ENCODE measurements at places on chromosomes 12 and 14.

- DNase-seq = no peak
Observed at GRCh38 chr12:112973011-112973735, 5.1 kb upstream of the OAS2 start.

GRCh38 chr12:43891856-43892574 lies 56.1 kb downstream of the TMEM117 start:
- DNase-seq = no peak

GRCh38 chr12:90801776-90802175 lies 153.2 kb downstream of the CCER1 start:
- no peak for DNase-seq

DNA sequence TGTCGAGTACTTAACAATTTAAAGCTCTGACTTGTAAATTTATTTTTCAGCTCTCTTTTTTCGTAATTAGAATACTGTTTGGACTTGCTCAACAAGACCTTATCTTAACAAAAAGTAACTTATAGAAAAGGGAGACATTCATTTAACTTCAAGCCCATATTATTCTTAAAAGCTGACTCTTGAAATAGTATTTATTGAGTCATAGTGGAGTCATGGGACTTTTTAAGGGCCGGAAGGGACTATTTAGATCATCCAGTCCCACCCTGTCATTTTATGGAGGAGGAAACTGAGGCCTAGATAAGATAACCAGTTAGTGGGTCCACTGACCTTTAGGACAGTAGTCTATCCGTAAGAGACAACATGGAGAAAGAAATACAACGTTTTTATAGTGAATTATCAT lies 1.5 kb downstream of the RAP1B start:
- DNase-seq = no peak

DNA sequence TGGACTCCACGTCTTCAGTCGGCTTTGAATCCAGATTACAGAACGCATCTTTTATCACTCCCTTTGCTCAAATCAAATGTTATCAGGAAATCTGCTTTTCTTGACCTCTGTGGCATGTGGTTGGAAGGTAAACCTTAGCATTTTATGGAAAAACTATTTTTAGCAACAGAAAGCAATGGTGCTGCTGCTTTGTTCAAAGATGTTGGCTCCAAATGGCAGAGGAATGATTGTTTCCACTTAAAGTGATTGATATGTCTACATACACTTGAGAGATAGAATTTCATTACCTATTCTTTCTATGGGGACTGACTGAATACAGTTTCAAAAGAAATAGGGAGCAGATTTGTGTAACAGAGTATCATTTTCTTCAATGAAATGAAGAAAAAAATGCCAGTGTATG lies 761.2 kb downstream of the NOVA1 start:
- DNase-seq = no peak

DNA sequence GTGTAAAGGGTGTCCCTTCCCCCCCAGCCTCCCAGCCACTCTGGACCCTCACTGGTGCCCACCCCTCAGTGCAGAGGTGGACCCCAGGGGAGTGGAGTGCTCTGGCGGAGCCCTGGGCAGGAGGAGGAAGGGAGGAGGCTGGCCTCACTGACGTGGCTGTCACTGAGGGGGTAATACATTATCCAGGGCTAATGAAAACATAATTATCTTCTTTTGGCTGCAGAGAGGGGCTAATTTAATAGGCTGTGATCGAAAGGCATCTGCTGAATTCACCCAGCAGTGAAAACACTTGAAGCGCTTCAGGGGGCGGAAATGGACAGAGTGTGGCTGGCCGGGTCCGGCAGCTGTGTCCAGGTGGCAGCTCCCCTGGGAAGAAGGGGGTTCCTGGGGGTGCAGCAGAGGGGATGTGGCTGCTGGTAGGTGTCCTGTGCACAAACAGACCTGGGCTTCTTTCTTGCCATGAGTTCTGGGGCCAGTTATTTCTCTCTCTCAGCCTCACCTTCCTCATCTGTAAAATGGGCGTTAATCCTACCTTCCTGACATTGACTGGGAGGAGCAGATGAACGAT lies 3.7 kb upstream of the NOS1 start:
- DNase-seq = no peak

- DNase-seq = peak; percentile 95
Observed at GRCh38 chr12:401235-402028, at the start of gene CCDC77. TSS of gene CCDC77 (plus strand) at chr12:401644. CDS start at chr12:409384, 7,740 bp downstream.

DNA sequence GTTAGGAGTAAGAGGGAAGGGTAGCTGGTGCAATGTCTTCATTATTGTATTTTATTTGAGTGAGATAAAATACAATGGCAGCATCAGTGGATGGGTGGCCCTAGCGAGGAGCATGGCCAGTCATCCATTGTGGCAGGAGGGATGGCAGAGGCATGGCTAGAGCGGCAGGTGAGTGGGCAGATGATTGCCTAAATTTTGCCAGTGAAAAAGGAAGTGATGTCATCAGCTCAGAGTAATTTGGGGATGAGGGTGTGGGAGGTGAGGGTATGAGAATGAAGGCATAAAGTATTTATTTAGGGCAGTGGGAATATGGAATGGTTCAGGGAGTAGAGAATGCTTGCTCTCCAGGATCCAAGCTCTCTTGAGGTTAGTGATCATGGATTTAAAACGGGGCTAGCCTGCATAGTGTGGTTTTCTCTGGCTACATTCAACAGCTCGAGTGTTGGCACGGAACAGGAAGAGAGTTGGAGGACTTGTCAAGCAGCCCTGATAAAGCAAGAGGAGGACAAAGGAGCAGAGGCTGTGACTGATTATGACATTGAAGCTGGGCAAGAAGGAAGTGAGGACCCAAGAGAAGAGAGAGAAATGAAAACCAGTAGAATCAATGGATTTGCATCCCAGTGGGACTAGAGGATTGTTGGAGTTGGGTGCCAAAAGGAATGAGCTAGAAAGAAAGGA lies 18.7 kb upstream of the SERPINA6 start:
- DNase-seq = no peak

DNA sequence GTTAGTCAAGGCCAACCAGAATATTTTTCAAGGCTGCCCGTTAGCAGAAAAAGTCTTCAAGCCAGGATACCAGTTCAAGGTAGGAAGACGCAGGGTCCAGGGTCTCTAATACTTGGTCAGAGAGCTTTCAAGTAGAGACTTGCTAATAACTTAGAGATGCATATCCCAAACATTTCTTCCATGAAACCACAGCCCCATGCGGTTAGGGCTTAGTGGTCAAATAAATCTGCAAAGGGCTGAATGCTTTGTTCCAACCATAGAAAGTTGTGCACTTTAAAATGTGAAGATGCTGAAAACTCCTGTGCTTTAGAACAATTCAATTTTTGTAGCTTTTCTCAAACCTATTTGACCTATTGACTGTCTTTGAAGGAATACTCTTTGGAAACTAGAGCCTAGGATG lies 208.9 kb downstream of the PIK3C2G start:
- DNase-seq = no peak

- DNase-seq = no peak
Observed at GRCh38 chr14:38366374-38366773, 110.5 kb upstream of the CLEC14A start.

GRCh38 chr12:46609273-46609623 lies 216.5 kb downstream of the SLC38A4 start:
- DNase-seq = no peak

- DNase-seq = peak; percentile 71
Observed at GRCh38 chr14:77067632-77068516, 30.2 kb upstream of the CIPC start.

DNA sequence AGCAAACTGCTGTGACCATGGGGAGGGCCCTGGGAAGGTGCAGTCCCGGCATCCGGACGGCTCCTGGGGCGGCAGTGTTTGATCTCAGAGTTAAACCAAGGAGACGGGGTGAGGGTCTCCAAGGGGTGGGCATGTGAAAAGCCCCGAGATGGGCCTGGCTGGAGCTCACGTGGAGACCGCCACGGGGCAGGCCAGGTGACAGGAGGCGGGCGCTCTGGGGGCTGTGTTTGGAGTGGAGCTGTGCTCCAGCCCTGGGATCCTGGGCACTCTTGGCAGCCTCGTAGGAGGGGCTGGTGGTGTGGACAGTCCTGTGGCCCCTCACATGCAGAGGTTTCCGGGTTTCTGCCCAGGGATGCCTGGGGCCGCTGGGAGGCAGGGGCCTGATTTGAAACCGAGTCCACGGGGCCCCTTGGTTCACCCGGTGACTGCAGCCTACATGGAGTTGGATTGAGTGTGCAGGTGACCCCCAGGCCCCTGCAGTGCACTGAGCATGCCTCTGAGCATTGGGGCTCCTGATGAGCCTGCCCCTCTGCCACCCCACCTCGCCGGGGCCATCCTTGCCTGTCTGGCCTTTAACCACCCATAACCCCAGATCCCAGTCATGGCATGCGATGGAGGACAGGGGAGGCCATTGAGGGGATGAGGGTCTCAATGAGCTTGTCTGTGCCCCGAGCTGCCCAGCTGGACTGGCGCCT lies 8.4 kb downstream of the KIF26A start:
- DNase-seq = no peak

GRCh38 chr12:68812553-68813241 lies 4.7 kb downstream of the MDM2 start:
- DNase-seq = no peak

All from stimulated activated CD8-positive, alpha-beta memory T cell treated with anti-CD3 and anti-CD28 coated beads, Interleukin-4, amount 100 ng/mL, for 48 hours (primary cell).